ENCODE measurements at places on chromosomes 1 and 21. TPM values are rescaled to one million over a fixed set of nuclear protein-coding genes. Genes with fewer than 3 reads are reported as not detected.

HMCN1 gene
- not detected for total RNA-seq

KANK4 gene
- total RNA-seq: not detected

FCRL1 gene
- total RNA-seq: 3.4 TPM

PGLYRP3 gene
- total RNA-seq: not detected

RIIAD1 gene
- not detected for total RNA-seq

FLAD1 gene
- total RNA-seq: 19.0 TPM

CDC20 gene
- total RNA-seq: 0.92 TPM

C1orf210 gene
- total RNA-seq: not detected

DNAJC6 gene
- 1.4 TPM for total RNA-seq

HLX gene
- total RNA-seq: not detected

All from CD8-positive, alpha-beta T cell (primary cell).